Caudate nucleus (tissue), 63 donors: ENCODE measurements at places on chromosomes 7 and 10.

- no peak for DNase-seq
These were observed 39.4 kb downstream of the CHST15 start for GRCh38 chr10:124053971-124054370.

DNA sequence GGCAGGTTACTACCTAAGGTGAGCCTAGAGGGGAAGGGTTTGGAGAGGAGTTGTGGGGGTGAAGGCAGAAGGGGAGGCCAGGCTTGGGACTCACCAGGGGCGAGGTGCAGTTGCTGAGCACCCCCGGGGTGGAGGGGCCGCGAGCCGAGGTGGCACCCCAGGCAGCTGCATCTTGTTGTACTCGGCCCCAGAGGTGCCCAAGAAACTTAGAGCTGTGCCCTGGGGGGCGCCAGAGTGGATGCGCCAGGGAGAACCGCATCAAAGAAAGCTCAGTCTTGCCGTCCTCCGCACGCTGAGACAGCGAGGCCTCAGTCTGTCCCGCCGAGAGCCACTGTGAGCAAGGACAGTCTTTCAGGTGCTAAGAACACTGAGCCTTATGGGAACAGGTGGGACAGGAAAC, 7.4 kb downstream of the ATG9B start:
- DNase-seq = no peak

DNA sequence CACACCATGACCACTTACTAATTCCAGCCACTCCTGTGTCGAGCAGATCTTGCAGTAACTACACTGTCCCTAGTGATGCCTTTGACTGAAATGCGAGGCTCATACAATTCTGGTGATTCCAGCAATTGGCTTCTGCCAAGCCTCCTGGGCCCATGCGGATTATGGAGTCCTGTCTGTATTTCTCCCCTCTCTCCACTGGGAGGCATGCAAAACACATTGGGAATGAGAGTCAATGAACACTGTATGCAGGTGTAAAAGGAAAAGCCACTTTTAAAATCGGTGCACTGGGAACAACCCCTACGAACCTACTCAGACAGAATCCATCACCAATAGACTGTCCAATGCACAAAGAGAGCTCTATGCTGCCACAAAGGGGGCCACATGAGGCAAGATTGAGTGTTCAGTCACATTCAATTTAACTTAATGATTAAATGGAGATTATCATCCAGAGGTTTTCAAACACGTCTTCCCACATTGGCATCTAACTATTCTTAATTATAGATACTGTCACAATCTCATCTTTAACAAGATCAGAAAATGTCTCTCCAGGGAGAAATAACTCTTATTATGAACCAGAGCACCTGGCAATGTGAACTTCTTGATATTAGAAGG, 550.6 kb downstream of the GLRX3 start:
- DNase-seq = no peak

DNA sequence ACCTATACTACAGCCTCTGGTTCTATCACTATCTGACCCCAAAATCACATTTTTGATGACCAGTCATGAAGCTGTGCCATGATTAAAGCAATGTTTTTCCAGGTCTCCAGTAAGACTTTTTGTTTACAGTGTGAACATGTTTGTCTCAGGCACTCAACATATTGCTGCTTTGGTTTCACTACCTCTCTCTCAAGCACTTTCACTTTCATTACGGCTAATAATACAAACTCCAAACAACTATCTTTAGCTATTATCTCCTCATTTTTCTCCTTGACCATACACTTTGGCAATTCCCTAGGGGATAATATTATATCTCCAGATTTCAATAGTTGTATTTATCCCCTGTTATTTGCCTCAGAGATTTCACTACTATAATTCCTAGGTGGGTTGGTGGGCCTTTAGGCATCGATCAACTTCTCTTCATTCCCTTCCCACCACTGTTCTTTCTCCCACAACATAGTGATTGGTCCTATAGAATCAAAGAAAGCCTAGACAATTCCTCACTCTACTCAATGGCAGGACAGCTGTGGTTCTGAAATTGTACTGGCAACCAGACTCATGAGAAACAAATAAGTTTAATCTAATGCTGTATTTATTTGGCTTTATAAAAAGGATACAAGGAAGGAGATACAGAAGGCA, 261.4 kb upstream of the ZWINT start:
- no peak for DNase-seq

- DNase-seq = no peak
These were observed 311.4 kb upstream of the AKR1E2 start for GRCh38 chr10:4514445-4515108.

DNA sequence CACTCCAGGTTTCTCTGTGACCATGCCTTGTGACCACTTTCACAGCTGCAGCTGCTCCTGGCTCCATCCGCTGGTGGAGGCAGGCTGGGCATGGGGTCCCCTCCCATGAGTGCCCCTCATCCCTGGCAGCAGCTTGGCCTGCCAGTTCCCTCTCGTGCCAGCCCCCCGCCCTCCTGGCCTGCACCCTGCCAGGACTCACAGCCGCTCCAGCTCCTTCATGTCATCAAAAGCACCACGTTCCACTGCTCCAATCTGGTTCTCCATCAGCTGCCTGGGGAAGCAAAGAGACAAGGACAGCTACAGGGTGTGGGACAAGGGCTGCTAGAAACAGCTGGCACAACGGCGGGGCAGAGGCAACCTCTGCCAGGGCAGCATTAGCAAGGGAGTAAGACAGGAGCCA, 22.6 kb downstream of the SLIT1 start:
- DNase-seq = no peak

- no peak for DNase-seq
These were observed 58.2 kb downstream of the ELAPOR2 start for GRCh38 chr7:87001214-87001613.

GRCh38 chr10:71246591-71247413, 34.4 kb downstream of the UNC5B start:
- DNase-seq = no peak

- no peak for DNase-seq
These were observed 325.4 kb downstream of the MALRD1 start for GRCh38 chr10:19373988-19374387.

GRCh38 chr10:851901-852300, 79.6 kb downstream of the LARP4B start:
- no peak for DNase-seq

DNA sequence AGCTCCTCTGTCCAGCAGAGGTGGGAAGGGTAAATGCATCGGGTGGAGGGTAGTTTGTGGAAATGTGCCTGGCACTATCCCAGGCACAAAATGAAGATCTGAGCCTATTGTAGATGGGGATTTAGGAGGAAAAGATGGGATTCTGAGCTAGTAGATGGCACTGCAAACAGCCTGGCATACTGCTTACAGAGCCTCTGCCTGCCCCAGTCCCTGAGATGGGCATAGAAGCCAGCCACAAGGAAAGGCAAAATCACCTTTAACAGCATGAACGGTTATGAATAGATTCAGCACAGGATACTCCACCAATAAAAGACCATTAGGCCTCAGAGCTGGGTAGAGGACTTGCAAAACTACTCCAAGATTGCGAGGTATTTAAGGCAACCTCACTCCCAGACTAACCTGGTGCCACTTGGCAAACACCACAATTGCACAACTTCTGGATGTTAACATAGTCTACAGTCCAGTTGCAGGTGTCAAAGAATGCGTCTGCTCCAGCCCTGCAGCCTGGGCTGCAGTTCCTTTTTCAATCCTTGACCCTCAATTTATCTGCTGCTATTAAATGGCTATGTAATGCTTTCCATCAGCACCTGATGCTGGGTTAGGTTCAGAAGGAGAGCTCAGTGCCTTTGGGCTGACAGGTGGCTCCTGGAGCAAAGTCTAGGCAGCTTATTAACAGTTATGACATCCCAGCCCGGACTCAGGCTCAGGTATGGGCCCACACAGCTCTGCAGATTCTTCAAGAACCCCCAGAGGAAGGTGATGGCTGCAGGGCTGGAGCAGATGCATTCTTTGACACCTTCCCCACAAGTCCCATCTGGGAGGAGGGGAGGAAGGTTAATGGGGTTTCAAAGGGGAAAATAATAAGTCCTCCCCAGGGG, 34.0 kb downstream of the CDHR3 start:
- DNase-seq = no peak

- DNase-seq = no peak
These were observed 171.8 kb downstream of the SLIT1 start for GRCh38 chr10:97013983-97014382.

DNA sequence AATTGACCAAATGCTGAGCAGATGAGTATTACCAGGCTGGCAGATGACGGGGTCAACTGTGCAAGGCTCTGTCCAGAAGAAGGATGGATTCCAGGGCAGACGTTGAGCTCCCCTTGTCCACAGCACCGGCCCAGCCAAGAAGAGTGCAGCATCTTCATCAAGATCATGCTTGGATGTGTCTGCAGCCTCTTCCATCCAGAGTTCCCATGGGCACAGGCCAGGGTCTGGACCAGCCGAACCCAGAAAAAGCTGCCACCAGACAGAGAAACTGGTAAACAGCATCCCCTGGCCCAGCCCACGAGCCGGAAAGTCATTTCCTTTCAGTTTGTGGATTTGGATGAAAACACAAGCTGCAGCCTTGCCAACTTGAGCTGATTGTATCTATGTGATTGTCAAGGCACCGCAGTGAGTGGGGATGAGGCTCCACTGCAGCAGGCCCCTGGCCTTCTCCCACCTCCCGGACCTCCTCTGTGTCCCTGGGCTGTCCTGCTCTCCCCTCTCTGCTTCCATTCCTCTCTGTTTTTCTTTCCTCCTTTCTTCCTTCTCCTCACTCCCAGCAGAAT, 321.8 kb downstream of the TCERG1L start:
- DNase-seq = no peak

DNA sequence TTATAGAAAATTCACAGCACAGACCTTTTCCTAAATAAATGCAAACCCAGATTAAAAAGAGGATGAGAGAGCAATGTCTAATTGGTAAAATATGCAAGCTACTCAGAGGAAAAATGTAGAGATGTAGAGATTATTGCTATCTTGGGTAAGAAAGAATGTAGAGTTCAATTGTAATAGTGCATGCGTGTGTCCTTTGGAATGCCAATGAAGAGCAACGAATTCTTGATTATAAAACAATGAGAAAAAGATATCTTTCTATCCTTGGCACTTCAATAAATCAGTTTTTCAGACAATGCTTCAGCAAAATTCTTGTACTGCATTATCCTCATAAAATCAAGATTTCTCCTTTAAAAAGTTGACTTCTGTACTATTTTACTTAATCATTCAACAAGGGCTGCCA, 50.9 kb downstream of the SEMA3D start:
- DNase-seq = no peak

GRCh38 chr10:49600046-49600445, 10.1 kb upstream of the SLC18A3 start:
- DNase-seq = no peak

DNA sequence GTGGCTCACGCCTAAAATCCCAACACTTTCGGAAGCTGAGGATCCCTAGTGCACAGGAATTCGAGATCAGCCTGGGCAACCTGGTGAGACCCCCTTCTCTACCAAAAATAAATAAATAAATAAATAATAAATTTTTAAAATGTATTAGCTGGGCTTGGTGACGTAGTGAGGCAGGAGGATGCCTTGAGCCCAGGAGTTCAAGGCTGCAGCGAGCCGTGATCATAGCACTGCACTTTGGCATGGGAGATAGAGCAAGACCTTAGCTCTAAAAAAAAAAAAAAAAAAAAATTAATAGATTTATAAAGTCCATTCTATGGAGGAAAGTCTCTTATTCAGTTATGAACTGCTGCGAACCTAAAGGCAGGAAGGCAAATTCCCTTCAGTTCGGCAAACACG, 1.1 kb upstream of the PTPN12 start:
- DNase-seq = no peak

DNA sequence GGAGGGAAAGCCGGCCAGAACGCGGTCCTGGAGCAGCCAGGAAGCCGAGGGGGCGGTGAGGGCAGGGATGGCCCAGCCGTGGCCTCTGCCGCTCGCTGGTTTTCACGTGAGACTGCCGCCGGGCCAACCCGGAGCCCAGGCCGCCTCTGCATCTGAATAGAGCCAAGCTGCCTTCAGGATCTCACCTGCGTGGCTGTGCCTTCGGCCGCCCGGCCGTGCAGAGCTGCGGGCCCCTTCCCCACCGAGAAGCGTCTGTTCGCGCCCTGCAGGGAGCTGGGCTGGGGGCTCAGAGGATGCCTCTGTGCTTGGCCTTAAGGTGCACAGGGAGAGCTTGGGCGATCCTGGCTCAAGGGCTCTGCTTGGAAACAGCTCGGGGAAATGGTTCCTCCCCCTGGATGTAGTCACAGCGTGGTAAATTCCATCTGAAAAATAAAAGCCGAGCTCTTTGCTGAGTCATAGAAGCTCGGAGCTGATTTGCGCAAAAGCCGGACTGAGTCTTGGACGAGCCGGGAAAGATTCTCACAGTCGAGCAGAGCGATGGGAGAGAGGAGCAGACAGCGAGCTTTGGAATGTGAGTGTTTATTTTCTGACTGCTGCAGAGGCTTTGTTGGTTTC, at the start of gene JAKMIP3:
JAKMIP3 (plus strand) TSS at position 456 of the 615 bp plus-strand sequence. CDS start 38,863 bp downstream, outside the sequence.
- DNase-seq = peak; percentile 73

GRCh38 chr10:71899665-71900412, 48.8 kb upstream of the PSAP start:
- DNase-seq = no peak

DNA sequence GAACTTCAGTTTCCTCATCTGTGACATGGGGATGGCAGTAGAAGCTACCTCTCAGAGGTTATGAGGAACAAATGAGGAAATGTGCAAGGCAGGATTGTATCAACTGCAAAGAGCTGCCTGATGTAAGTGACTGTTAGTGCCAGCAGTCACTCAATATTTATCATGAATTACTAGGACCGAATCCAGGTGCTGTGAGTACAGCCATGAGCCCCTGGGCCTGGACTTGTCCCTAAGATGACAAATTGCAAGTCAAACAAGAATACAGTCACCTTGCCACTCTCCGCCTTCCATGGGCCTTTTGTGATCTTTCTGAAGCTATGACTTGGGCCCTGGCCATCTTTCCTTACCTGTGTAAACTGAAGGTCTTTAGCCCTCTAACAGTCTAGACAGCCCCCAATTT, 27.7 kb upstream of the TLX1 start:
- no peak for DNase-seq

- DNase-seq = no peak
These were observed 144.3 kb downstream of the FZD1 start for GRCh38 chr7:91408388-91409154.

- DNase-seq = peak; percentile 34
These were observed 496.9 kb upstream of the CELF2 start for GRCh38 chr10:10520491-10521385.

GRCh38 chr10:44334091-44334490, 50.8 kb downstream of the CXCL12 start:
- DNase-seq = no peak

GRCh38 chr7:156049366-156049765, 237.1 kb upstream of the SHH start:
- no peak for DNase-seq

DNA sequence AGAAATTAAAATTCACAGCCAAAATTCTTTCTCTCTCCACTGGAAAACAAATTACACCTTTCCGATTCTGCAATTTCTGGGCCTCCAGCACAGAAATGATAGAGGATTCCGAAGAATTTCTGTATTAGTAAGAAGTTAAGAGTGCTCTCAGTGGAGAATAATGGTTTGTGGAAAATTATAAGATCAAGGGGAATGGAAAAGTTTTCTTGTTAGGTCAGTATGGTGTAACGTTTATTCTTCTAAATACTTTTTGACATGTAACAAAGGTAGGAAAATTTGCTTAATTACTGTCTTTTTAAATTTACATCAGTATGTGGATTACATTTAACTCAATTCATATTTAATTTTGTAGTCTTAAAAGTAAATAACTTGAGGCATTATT, 288.3 kb upstream of the NFE2L3 start:
- no peak for DNase-seq
